ENCODE measurements at places on chromosomes 11 and 22. TPM values are rescaled to one million over a fixed set of nuclear protein-coding genes. Genes with fewer than 3 reads are reported as not detected.

DNA sequence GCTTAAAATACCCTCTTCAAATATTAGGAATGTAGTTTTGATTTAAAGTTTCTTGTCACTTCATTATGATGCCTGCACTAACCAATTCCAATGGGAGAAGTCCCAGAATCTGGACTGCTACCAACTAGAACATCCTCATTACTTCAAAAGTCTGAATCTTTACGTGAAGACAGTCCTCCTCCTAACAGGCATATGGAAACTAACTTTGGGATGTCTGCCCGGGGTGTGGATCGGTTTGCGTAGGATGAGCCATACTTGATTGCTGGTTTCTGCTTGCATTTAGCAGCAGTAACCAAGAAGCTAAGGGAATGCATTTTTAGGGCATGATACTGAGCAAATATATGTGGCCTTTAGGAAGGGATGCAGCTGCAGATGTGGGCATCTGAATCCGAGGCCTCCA is 177.1 kb downstream of the LRRC4C start:
- DNase-seq, result no peak

GRCh38 chr22:36864454-36865215 is 3.8 kb downstream of the NCF4 start:
- no peak for DNase-seq

- DNase-seq, result no peak
Observed at GRCh38 chr11:35011944-35012343, 95.5 kb downstream of the PDHX start.

- DNase-seq, result no peak
Observed at GRCh38 chr11:32331098-32331497, 104.2 kb downstream of the WT1 start.

DNA sequence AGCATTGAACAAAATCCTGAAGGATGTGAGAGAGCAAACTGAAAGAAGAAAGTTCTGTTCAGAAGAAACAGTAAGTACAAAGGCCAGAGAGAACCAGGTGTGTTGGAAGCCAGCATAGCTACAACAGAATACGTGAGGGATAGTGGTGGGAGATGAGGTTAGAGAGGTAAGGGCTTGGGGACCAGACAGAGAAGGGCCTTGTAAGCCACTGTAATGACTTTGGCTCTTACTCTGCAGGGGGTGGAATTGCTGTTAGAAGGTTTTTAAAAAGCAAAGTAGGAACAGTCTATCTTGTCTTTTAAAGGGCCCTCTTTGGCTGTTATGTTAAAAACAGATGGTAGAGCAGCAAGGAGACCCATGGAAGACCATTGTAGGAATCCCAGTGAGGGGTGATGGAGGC is 4.2 kb downstream of the PRRG4 start:
- DNase-seq, result no peak

DNA sequence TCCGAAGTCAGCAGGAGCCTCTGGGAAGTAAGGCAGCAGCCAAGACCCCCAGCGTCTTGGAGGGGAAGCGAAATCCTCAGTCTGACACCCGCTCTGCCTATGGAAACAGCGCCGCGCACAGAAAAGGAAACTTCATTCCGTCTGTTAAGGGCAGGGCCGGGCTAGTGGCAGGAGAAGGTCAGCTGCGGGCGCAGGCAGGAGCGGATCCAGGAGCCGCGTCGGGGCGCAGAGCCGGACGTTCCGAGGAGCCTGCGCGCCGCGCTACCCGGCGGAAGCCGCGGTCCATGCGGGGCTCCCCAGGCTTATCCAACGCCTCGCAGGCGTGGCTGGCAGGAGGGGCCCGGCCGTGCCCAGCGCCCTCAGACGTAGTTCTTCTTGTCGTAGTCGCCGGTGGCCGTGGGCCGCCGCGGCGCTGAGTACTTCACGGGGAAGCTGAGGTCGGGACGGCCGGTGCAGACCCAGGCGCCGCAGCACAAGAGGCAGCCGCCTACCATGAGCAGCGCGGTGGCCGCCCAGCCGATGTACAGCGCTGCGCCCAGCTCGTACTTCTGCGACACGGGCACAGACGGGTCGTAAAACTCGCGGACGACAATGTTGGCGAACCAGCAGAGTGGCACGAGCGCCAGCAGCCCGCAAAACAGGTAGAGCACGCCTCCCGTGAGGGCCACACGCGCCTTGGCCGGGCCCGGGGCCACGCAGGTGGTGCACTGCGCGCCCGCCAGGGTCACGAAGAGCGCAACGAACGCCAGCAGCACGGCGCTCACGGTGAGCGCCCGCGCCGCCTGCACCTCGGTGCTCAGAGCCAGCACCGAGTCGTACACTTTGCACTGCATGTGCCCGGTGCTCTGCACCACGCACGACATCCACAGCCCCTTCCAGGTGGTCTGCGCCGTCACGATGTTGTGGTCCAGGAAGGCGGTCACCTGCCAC is 705 bp downstream of the CLDN5 start:
- DNase-seq, result peak; percentile 60

DNA sequence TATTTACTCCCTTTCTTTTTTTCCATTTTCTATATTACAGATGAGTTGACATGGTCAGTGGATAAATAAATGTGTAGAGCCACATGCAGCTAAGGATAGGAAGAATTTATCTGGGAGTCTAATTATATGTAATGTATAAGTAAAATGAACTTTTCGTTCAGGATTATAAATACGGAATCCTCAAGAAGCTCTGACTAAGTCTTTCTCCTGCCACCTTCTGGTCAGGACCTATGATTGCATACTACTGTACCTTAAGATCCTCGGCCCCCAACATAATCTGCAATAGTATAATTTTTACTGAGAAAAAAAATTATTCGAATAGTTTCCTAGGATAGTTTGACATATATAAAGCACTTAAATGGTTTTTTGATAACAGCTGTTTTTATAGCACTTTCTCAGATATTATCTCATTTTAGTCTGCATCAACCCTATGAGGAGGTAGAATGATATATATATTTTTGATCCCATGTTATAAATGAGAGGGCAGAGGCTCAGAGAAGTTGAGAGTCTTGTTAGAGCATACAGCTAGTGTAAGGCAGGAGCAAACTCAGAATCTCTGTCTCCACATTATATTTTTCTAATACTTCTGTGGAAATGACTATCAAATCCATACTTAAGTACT is 36.1 kb downstream of the CCDC90B start:
- peak; percentile 58 for DNase-seq

DNA sequence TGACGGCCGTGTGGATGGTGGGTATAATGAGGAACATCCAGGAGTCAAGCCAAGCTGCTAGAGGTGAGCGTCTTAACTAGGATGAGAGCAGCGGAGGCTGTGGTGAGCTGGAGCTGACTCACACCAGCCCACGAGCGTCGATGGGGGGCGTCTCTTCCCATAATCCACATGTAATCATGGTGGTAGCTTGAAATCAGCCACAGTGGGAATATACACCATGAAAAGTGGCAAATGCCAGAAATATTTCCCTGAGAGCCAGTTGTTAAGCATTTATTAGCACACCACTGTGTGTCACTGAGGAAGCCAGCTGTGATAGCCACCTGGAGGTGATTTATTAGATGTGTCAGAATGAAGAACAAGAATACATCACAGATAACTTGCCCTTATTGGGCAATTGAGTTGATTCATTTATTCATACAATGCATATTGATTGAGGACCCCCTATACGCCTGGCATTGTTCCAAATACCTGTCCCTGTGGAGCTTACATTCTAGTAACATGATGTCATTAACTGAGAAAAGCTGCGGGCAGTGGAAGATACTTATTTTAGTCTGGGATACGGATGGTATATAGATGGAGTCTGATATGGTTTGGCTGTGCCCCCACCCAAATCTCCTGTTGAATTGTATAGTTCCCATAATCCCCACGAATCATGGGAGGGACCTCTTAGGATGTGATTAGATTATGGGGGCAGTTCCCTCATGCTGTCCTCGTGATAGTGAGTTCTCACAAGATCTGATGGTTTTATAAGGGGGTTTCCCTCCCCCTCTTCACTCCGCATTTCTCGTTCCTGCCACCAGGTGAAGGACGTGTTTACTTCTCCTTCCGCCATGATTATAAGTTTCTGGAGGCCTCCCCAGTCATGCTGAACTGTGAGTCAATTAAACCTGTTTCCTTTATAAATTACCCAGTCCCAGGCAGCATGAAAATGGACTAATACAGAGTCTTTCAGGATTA is 473.4 kb downstream of the METTL15 start:
- DNase-seq, result no peak

DNA sequence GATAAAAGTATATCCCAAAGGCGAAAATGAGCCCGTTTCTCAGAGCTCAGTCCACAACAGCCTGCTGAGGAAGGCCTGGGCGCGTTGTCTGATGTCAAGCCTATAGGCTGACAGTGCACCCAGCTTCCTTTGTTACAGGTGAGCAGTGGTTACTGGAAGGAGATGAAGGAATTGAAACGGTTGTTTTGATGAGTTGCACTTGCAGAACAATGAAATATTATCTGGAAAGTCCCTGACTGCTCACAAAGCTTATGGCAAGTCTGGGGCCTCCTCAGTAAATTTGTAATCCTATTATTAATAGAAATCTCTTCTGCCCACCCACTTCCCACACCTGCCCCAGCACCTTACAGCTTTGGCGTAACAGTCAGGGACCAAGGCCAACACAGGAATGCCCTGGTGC is 77.8 kb downstream of the C11orf91 start:
- DNase-seq, result no peak

DNA sequence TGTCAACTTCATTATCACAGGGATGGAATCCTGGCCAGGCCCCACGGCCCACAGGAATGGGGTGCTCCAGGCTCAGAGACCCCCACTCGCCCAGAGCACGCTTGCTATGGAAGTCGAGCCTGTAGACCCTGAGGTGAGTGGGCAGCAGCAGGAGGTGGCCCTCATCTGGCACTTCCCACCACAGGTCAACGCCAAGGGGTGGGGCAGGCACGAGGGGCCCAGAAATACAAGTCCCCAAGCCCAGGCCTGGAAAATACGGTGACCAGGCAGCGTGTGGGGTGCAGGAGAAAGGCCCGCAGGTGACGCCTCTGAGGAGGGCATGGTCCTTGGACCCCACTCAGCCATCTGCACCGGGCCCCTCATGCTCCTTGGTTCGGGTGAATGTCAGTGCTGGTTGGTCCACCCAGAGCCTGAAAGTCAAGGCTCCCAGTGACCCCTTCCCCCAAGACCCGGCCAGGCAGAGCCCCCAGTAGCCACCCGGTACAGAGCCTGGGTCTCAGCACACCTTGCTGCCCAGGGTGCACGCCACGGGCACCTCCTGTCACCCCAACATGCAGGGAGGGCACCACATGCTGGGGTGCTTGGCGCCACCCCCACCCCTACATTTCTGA is 2.4 kb downstream of the MOB2 start:
- no peak for DNase-seq

- no peak for DNase-seq
Observed at GRCh38 chr22:26751217-26751616, 93.8 kb downstream of the MIAT start.

GRCh38 chr11:29914203-29914930 is 102.5 kb downstream of the KCNA4 start:
- no peak for DNase-seq

DNA sequence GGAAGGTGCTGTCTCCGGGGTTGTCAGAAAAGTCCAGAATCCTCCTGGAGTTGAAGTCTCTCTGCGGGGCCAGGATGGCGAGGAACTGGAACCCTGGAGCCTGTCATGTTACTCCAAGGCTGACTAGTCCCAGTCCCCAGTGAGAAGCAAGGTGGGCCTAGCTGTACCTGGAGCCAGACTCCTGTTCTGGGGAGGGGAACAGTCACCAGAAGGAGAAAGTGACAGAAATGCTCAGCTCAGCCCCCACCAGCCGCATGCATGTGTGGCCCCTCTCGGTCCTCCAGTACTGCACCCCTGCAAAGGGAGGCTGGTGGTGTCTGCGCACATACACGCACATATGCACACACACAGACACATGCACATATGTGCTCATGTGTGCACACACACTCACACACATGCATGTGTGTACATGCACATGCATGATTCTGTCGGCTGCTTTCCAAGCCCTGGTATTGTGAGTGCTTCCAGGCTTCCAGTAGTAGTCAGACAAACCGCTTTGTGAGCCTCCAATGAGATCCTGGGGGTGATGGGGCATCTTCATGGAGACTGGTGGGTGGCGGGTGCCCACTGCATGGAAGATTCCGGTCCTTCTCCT is 54.3 kb downstream of the RTL6 start:
- no peak for DNase-seq

- no peak for DNase-seq
Observed at GRCh38 chr11:128745311-128746136, 51.7 kb downstream of the FLI1 start.

DNA sequence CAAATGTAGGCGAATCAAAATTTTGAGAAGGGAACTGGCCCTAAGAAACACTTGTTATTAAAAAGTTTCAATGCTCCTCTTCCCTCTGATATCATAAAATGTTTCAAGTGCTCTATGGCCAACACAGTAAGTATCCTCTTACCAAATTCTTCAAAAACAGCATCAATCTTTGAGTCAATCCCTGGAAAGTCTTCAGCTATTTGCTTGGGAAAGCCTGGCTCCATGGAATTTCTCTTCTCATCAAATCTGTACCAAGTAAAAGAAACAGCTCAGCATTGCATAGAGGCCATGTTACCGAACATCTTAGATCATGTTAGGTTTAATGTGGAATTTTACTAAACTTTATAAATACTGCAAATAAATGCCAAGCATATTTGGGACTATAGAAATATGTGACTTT is 6.3 kb downstream of the MMP3 start:
- DNase-seq, result no peak

DNA sequence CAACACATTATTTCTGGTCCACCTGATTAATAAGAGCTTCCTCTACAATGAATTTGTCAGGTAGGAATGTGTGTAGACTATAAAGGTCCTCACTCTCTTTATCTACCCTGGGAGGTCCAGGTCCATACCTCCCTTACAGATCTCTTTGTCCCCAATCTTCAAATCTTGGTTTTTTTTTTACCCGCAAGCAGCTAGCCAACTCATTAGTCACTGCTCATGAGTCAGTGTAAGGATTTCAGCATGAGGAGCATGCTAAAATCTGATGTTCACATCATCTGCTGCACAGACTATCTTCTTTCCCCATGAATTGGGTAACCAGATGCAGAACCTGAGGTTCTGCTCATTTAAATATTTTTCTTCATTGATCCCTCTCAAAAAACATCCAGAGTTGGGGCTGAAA is 397.0 kb upstream of the ISX start:
- DNase-seq, result no peak

GRCh38 chr11:40746282-40746681 is 713.2 kb downstream of the LRRC4C start:
- DNase-seq, result no peak

The MRGPRE gene
- not detected for total RNA-seq

The CCDC89 gene
- total RNA-seq, result not detected

The LRRC32 gene
- 71.4 TPM for total RNA-seq

The MFNG gene
- total RNA-seq, result 148 TPM

The MAPK8IP1 gene
- total RNA-seq, result 4.1 TPM

The GRAP2 gene
- total RNA-seq, result 160 TPM

The LGR4 gene
- 2.7 TPM for total RNA-seq

The ANO9 gene
- total RNA-seq, result 153 TPM

The SPTBN2 gene
- total RNA-seq, result 0.52 TPM

The RASL10A gene
- not detected for total RNA-seq
